ENCODE measurements at places on chromosomes 16 and 17. TPM values are rescaled to one million over a fixed set of nuclear protein-coding genes. Genes with fewer than 3 reads are reported as not detected.

DNA sequence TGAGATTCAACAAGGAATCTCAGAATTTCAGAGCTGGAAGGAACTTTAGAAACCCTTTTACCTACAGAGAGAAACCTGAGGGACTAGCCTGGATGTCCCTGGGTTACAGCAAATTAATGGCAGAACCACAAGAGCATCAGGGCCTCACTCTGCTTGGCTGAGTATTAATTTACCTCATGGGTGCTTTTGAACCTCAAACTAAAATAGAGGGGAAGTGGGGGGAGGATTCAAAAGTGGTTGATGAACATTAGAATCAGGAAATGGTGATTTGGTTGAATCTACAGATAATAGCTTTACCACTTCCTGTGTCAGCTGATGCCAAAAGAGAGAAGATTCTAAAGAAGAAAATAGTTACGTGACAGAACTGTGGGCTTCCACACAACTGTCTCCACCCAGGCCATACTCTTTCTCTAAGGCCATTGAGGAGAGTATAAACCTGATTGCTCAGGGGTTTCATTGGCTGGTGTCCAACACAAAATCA, 11.3 kb upstream of the SKAP1 start:
- DNase-seq: no peak

NKD1 gene
- total RNA-seq: 0.83 TPM

GRCh38 chr16:72901000-72901627, 146.8 kb downstream of the ZFHX3 start:
- DNase-seq: no peak

GRCh38 chr16:57740423-57741071, 5.0 kb downstream of the KATNB1 start:
- no peak for DNase-seq

GRCh38 chr17:855569-855968, 73.4 kb downstream of the MRM3 start:
- no peak for DNase-seq

- DNase-seq: no peak
Measured at GRCh38 chr17:17503566-17504130, 7.5 kb upstream of the RASD1 start.

DNA sequence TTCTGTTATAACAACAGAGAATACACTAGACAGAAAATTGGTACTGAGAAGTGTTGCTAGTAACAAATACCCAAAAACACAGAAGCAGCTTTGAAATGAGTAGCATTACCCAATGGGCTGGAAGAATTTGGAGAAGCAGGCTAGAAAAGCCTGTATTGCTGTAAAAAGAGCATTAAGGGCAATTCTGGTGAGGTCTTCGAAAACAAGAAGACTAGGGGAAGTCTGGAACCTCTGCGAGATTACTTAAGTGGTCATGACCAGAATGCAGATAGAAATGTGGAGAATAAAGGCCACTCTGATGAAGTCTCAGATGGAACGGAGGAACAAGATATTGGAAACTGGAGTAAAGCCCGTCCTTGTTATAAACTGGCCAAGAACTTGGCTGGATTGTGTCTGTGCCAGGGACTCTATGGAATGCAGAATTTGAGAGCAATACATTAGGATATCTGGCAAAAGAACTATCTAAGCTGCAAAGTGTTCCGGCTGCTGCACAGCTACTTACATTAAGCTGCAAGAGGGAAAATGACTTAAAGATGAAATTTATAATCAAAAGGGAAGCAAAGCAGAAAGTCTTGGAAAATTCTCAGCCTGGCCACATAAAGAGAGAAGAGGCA, 44.9 kb upstream of the PEMT start:
- no peak for DNase-seq

DNA sequence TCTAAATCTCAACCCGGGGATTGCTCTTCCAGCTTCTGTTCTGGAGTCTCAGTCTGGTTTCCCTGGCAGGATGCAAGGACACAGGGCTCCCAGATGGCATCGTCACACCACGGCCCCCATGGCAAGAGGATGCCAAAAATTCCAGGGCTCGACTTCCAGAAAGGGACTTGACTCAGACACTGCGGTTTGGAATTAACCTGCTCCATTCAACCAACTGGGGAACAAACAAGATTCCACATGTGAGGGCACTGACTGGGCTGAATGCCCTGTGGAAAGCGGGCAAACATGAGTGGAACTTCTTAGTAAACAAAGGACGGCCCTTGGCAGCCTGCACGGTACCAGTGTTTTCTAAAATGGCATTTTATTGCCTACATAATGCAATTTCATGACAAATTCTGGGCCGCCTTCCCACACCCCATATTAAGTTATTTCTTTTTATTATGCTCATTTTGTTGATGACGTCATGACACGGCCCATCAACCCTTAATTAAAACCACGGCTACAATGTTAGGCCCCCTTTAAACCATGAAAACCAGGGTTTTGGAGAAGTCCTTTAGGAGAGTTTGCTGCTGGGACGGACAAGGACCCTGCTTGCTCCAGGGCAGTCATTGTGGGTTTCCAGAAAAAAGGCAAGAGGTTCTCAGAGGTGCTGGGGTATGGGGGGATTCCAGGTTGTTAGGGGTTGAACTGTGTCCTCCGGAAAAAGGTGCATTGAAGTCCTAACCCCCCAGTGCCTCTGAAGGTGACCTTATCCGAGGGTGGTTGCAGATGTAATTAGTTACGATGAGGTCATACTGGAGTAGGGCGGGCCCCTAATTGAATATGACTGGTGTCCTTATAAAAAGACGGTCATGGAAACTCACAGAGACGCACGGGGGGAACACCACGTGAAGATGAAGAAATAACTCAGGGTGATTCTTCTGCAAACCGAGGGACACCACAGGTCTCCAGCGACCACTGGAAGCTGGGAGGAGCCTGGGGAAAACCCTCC, 205.6 kb downstream of the FOXL1 start:
- no peak for DNase-seq

DNA sequence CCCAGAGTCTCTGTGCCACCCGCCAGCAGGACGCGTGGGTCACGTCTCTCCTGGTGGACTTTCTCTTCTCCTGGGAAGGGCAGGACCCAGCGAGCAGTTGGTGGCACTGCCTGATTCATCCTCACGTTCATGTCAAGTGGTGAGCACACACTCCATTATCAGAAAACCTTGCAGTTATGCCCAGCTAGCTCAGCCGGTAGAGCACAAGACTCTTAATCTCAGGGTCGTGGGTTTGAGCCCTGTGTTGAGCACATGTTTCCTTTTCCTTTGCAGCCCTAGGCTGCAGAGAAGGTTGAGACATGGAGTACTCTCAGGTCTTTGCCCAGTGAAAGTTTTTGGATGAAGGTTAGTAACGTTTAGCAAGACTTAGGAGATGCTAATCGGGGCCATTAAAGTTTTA, 8.0 kb downstream of the OR1F1 start:
- DNase-seq: no peak

DNA sequence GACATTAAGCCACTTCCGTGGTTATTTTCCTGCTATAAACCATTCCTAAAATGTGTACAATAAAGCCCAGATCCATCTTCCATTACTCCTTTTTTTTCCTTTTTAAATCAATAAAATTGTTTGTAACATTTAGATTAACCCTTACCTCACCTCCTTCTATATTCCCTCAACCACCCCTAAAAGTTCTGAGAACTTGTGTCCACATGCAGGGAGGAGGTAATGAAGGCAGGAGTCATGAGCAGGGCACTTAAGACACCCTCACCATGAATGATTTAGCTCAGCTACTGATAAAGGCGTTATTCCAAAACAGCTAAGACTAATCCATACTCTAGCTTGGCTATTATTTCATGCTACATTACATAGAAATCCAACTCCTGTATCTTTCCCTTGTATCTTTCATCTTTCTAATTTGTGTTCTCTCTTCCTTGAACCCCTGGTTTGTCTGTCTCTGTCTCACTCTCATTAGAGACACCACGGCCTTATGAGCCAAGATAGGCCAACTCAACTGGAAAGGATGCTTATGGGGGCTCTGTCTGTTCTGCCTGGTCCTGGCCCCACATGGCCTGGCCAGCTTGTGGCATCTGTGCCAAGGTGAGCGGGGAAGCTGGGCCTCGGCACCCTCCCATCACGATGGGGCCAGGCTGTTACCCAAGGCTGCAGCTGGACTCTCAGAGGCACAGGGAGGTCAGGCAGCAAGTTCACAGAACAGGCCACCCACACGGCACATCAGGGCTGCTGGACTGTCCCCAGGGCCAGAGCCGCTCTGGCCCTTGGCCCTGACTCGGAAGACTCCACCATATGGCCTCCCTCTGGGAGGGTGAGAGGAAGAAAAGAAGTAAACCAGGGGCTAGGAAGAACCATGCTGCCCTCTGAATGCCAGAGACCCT, 294.4 kb downstream of the SOX9 start:
- DNase-seq: no peak

DNA sequence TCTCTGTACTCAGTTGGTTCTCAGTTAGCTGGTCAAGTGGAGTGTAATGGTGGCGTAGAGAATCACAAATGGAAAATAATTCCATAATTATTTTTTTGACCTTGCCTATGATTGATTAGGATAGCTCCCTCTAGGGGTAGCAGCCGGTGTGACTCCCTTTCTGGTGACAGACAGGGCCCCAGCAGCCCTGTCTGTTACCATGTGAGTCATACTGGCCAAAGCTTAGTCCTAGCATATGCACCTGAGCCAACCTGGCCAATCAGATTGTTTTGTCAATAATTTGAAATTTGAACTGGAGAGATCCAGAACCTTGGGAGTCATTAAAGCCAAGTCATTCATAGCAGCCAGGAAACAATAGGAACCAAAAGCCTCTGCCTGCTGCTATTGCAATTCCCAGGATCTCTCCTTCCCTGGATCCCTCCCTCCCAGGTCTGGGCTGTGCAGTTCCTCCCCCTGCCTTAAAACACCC, 5.6 kb downstream of the PNPO start:
- DNase-seq: peak; percentile 99

SRP68 gene
- total RNA-seq: 69.7 TPM

DNA sequence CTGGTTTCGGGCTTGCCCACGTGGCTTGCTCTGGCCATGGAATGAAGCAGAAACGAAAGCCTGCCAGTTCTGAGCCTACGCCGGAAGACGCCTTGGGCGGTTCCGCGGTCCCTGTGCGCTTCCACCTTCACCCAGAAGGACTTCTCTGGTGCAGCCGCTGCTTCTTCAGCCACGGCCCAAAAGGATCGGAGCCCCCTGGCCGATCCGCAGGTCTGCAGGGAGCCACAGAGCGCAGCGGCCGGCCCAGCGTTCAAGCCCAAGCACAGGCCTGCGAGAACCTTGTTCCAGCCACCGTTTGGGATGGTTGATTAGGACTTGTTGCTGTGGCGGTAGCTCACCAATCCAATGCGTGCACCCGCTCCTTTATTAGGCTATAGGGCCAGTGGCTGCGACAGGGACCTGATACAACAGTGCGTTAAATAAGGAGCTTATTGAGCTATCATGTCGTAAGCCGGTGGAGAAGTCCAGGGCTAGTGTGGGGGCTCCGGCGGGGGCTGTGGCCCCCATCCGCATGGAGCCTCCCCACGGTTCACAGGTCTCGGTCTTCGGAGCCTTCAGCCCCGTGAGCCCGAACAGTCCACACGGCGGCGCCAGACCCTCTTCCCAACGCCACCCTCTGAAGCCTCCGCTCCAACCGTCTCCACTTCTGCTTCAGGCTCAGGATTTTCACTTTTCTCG, 10.2 kb upstream of the MPP2 start:
- DNase-seq: no peak

MEAK7 gene
- total RNA-seq: 74.6 TPM

- peak; percentile 58 for DNase-seq
Measured at GRCh38 chr17:15257258-15257788, 7.8 kb downstream of the PMP22 start.

P2RX1 gene
- not detected for total RNA-seq

DNA sequence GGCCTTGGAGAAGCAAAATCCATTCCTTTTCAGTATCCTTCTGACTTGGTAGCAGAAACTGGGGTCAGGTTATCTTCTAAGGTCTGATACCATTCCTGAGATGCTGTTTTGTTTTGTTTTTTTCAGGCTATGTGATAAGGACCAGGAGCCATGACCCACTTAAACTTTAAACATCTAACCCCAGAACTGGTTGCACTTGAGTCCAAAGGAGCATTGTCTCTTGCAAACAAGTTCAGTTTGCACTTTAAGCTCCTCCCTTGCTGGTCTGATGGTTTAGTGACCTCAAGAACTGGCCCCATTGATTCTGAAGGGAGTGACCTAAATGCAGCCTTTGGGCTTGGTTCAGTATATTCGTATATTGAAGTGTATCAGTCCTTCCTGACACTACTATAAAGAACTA, 75.2 kb downstream of the ERCC4 start:
- DNase-seq: no peak

CCDC154 gene
- 2.8 TPM for total RNA-seq

KAT8 gene
- total RNA-seq: 84.3 TPM

DNA sequence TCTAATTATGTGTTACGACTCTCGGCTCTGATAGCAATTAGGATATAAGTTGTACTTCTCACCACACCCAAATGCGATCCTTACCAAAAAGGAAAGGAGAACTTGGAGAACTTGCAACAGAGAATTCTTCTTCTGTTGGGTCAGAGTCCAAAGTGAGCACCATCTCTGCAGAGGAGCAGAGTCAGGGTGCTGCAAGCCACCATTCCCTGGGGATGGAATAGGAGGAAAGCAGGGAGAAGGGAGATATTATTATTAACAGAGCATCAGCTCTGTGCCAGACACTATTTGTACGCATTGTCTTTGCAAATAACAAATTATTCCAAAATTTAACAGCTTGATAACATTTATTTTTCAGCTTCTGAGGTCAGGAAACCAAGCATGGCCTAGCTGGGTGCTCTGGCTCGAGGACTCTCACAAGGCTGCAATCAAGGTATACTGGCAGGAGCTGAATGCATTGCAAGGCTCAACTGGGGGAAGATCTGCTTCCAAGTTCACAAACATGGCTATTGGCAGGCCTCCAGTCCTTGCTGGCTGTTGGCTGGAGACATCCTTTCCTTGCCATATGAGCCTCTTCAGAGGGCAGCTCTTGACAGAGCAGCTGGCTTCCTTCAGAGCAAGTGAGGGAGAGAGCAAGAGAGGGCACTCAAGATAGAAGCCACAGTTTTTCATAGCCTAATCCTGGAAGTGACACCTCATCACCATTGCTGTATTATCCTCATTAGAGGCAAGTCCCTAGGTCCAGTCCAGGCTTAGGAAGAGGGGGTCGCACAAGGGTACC, 296.2 kb upstream of the CDH5 start:
- DNase-seq: no peak
